ENCODE measurements at places on chromosomes 7 and 10. TPM values are rescaled to one million over a fixed set of nuclear protein-coding genes. Genes with fewer than 3 reads are reported as not detected.

GRCh38 chr10:33155720-33156638 lies 178.5 kb downstream of the NRP1 start:
- DNase-seq, result no peak

TRIL gene
- total RNA-seq, result 1.7 TPM

OPALIN gene
- not detected for total RNA-seq

UNCX gene
- total RNA-seq, result not detected

Data from esophagus squamous epithelium (tissue), 5 donors.